Activated CD4-positive, alpha-beta T cell treated with anti-CD3 and anti-CD28 coated beads for 24 hours (primary cell): ENCODE measurements at places on chromosomes 3 and 15.

GRCh38 chr3:106768941-106769480 is 608.2 kb upstream of the CCDC54 start:
- DNase-seq = no peak

- no peak for DNase-seq
These were observed 1.9 kb downstream of the CBLB start for GRCh38 chr3:105866656-105867653.

DNA sequence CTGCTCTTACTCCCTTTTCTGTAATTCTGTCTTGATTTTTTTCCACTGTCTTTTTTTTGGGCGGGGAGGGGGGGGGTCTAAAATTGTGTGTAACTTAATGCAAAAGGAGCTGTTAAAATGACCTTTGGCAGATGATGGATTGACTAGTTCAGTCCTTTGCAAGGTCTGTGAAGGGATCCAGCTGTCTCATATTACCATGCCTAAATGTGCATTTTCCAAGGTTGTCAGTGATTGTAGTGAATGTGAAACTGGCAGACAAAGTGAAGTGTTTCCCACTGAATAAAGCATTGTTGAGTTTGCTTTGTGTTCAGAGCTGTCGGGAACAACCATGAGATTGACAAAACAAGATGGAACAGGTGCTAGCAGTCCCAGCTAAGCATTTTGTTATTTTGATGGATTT is 110.1 kb upstream of the SKOR1 start:
- no peak for DNase-seq

DNA sequence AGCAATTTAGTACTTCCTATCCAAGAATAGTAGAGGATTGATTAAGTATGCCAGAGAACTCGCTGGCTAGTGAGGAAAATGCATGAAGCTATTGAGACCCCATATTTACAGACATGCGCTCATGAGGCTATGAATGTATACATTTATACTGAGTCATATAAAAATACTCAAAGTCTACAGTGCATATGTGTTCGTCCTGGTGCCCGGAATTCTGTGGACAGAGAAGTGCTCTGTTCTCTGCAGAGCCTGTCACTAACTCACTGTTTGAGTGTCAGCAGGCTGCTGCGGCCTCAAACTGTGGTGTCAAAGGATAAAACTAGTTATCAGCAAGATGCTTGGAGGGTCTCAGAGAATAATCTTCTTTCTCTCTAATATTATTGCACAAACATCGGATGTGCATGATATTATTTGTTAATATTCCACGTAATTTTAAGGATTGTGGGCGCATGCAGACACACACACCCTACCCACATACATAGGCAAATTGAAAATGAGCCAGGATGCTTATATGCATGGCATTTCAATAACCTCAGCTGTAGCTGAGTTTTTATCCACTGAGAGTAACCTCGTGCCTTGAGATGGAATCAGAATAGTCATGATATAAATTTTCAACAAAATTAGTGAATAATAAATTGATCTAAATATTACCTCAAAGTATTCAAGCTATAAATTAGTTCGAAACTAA is 50.0 kb upstream of the TSC22D2 start:
- no peak for DNase-seq

DNA sequence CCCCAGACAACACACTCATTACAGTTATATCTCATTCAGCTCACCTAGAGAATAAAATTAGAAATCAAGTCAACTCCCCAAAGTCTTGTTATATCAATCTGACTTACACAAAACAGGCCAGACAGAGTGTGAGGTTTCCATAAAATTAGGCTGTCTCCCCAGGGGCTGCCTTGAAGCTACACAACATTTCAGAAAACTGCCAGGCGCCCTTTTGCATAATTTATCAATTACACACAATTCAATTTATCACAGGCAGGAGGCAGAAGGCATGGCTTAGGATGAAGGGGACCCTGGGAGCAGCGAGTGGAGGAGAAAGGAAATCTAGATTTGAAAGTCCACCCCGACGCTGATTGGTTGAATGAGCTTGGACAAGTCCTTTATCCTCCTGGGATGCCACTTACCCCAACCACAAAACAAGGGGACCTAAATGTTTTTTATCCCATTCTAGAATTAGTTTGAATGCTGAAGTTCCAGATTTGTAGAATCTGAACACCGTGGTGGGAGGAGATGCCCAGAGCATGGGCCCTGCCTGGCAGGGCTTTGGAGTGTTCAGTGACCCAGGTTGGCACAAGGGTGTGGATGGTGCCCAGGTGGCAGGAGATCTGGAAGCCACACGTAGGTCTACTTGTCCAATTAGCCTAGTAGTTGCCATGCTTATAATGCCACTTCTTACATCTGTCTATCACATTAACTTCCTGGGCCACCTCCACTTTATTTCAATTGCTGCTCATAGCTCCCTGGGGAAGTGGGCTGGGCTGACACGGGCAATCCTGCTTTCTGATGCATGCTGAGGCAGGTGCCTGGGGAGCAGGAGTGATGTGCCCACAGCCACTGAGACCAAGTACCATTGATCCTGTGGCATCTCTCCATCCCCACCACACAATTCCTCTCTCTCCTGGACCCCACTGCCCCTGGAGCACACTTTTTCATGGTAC is 119.8 kb upstream of the TLE3 start:
- DNase-seq = no peak

GRCh38 chr3:188854772-188855149 is 317.0 kb upstream of the TPRG1 start:
- DNase-seq = no peak

DNA sequence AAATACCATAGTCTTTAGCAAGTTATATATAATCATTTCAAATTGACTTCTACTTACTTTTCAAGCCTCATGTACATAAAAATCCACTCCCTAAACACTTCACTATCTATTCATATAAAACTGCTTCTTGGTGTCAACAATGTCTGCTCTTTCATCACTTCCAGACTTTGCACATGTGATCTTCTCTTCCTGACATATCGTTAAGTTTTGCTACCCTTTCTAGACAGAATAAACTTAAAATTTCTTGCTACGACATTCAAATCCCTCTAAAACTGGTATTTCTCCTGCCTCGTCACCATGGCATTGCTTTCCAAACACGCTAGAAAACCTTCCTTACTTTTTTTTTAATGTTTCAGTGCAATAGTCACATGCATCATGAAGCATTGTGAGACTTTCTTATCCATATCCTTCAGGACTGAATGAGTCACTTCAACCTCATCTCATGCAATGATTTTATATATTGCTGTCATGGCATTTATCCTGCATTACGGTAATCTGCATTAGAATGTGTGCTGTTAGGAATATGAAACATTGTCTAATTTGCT is 122.8 kb downstream of the GMNC start:
- no peak for DNase-seq

DNA sequence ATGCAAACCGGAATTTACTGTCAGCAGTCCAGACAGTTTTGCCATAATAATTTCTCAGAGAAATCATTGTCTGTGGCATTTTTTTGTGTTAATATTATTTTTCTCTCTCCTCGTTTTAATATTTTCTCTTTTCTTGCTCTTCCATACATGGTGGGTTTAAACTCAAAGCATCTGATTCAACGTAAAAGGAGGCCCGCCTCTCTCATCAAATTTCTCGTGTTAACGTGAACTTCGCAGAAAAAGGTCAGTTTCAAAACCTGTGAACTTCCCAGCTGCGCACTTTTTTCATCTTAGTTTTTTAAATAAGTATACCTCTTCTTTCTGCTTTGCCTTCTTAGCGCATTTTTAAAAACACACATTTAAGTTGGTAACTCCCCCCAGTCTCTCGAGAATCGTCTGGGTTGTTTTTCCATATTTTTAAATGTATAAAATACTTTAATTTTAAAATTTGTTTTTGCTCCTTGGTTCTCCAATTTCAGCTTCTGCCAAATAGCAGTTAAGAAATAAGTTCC is 9.1 kb downstream of the SHOX2 start:
- DNase-seq = no peak

GRCh38 chr3:155211266-155211665 is 82.2 kb downstream of the STRIT1 start:
- no peak for DNase-seq

DNA sequence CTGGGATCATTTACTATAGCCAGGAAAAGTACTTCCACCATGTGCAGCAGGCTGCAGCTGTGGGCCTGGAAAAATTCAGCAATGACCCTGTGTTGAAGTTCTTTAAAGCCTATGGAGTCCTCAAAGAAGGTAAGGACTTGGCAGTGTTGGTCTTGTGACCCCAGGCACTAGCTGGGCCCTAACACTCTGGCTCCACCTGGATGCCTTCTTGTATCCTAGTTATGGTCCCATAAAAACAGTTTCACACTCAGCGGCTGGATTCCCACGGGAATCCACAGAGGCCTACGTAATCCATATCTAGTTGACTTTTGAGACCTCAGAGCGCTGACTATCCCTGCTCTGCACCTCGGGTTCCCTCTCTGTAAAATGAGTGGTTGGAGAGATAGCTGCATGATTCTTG is 1.6 kb downstream of the TTC21A start:
- DNase-seq = no peak

GRCh38 chr15:34019369-34019990 is 19.5 kb downstream of the AVEN start:
- DNase-seq = no peak
